ENCODE measurements at places on chromosomes 2 and 18.

GRCh38 chr18:51066273-51066672 is 36.3 kb downstream of the SMAD4 start:
- H3K36me3 ChIP-seq, result peaks cover 29% of the 10 kb centered on the region
- no peak for DNase-seq
- no peaks in the 10 kb centered on the region for H3K4me1 ChIP-seq
- H3K4me3 ChIP-seq, result no peak overlapping the region
- H3K27me3 ChIP-seq, result no peaks in the 10 kb centered on the region

DNA sequence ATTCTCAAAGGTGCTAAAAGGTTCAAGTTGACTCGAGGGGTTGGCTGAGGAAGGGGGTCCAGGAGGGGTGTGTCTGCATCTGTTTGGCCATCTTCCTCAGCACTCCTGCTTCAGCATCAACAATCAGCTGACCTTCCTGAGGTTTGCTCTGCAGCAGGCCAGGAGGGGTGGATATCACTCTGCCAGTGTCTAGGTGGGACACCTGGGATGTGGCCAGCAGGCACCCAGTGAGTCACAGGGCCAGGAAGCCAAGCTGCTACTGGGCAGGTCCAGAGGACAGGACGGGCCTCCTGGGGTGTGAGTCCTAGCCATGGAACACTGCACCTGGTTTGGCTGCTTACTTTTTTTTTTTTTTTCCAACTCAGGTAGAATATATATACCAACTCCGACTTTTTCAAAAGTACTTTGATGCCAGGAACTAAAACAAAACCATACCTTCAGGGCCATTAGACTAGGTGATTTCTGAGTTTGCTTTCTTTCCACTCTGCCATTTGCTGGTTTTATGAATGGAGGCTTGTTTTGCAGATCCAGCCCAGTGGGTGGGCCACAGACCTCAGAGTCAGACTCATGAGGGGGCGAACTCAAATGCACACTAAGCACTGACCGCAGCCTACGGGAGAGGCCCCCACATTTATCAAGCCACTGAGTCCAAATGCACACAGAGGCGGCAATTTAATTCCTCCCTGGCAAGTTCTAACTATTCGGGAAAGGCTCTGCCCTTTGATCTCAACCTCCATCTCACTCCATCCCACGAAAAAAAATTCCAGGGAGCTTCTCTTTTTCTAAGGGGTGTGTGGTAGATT is 76.0 kb downstream of the UXS1 start:
- no peak overlapping the region for H3K27ac ChIP-seq
- H3K27me3 ChIP-seq, result no peaks in the 10 kb centered on the region
- DNase-seq, result no peak
- peaks cover 11% of the 10 kb centered on the region for H3K4me1 ChIP-seq
- H3K36me3 ChIP-seq, result peaks cover 76% of the 10 kb centered on the region
- no peak overlapping the region for H3K4me3 ChIP-seq

GRCh38 chr18:58267493-58267892 is 223.5 kb downstream of the NEDD4L start:
- peaks cover 5% of the 10 kb centered on the region for H3K4me1 ChIP-seq
- H3K27ac ChIP-seq, result no peak overlapping the region
- no peaks in the 10 kb centered on the region for H3K36me3 ChIP-seq
- H3K27me3 ChIP-seq, result no peaks in the 10 kb centered on the region
- DNase-seq, result no peak

- H3K36me3 ChIP-seq, result no peaks in the 10 kb centered on the region
- no peak overlapping the region for H3K4me3 ChIP-seq
- no peaks in the 10 kb centered on the region for H3K4me1 ChIP-seq
- no peak overlapping the region for H3K27ac ChIP-seq
Observed at GRCh38 chr2:13114391-13114790, 397.7 kb downstream of the TRIB2 start.

DNA sequence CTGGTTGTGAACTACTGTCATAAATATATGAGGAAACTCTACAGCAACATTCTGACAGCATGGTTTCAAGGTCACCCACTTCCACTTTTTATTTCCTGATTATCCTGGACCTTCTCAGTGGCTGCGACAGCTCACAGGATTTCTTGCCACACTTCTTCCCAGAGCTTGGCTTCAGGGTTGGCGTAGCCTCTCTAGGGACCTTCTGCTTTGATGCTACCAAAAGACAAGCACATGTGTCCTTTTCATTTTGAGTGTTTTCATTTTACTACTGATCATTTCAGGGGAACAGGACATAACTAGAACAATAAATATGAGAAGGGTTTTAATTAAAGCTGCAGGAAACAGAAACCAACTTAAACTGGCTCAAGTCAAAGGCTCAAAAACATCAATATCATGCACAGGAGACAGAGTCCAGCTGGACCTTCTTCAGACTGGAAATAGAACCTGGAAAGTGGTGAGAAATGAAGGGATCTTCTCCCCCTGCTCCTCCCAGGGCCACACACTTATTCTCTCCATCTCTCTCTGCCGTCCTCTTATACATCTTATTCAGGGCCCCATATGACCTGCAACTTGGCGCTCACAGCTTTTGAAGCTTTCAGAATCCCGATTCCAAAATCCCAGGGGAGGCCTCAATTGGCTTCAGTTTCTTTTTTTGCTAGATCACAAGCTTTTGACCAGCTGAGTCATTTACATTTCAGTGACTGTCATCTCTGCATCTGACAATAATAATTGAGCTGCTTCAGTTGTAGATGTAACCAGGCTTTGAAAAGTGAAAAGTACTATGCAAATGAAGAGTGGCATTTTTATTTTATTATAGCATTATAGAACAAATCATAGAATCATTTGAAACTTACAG is 9.7 kb downstream of the VIT start:
- no peaks in the 10 kb centered on the region for H3K4me1 ChIP-seq
- DNase-seq, result no peak
- H3K27me3 ChIP-seq, result no peaks in the 10 kb centered on the region
- no peak overlapping the region for H3K27ac ChIP-seq
- no peak overlapping the region for H3K4me3 ChIP-seq
- no peaks in the 10 kb centered on the region for H3K36me3 ChIP-seq

GRCh38 chr2:205103699-205104098 is 558.4 kb downstream of the PARD3B start:
- H3K27me3 ChIP-seq, result no peaks in the 10 kb centered on the region
- H3K27ac ChIP-seq, result no peak overlapping the region
- no peaks in the 10 kb centered on the region for H3K36me3 ChIP-seq
- no peaks in the 10 kb centered on the region for H3K4me1 ChIP-seq

GRCh38 chr18:67417864-67418523 is 98.5 kb downstream of the DSEL start:
- H3K27ac ChIP-seq, result no peak overlapping the region
- peak; percentile 50 for DNase-seq
- H3K4me3 ChIP-seq, result peak overlapping the region; percentile 70
- H3K4me1 ChIP-seq, result no peaks in the 10 kb centered on the region
- H3K36me3 ChIP-seq, result no peaks in the 10 kb centered on the region
- no peaks in the 10 kb centered on the region for H3K27me3 ChIP-seq

DNA sequence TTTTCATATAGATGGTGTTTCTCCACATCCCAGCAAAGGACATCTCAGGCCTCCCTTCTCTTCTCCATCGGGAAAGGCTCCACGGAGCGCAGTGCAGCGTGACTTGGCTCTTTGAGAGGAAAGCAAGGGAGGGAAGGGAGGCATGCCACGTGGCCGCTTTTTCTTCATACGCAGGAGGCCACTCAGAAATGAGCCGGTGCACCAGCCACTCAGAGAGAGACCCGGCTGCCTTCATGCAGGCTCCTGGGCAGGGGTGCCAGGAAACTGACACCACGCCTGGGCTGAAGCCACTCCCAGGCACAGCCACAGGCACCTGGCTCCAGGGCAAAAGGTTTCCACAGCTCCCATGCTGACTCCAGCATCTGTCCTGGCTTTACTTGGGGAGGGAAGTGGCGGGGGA is 11.1 kb upstream of the LOXHD1 start:
- H3K4me3 ChIP-seq, result no peak overlapping the region
- no peak for DNase-seq
- no peak overlapping the region for H3K27ac ChIP-seq
- H3K36me3 ChIP-seq, result no peaks in the 10 kb centered on the region

GRCh38 chr2:9675415-9676351 is 44.9 kb upstream of the YWHAQ start:
- no peak overlapping the region for H3K27ac ChIP-seq
- no peaks in the 10 kb centered on the region for H3K27me3 ChIP-seq
- no peak overlapping the region for H3K4me3 ChIP-seq
- no peaks in the 10 kb centered on the region for H3K36me3 ChIP-seq

- DNase-seq, result no peak
- H3K27ac ChIP-seq, result no peak within 1 kb of the TSS
- peaks cover 10% of the 10 kb centered on the region for H3K4me1 ChIP-seq
- H3K4me3 ChIP-seq, result no peak within 1 kb of the TSS
- no peaks in the 10 kb centered on the region for H3K36me3 ChIP-seq
Observed at GRCh38 chr2:237590272-237591140, at the start of gene RAB17. Gene RAB17 (minus strand): TSS chr2:237590734. CDS start chr2:237586154, 4,580 bp downstream.

- DNase-seq, result no peak
- no peaks in the 10 kb centered on the region for H3K4me1 ChIP-seq
- H3K36me3 ChIP-seq, result no peaks in the 10 kb centered on the region
- H3K27me3 ChIP-seq, result no peaks in the 10 kb centered on the region
- H3K4me3 ChIP-seq, result no peak overlapping the region
Observed at GRCh38 chr2:163553601-163554000, 182.2 kb downstream of the FIGN start.

DNA sequence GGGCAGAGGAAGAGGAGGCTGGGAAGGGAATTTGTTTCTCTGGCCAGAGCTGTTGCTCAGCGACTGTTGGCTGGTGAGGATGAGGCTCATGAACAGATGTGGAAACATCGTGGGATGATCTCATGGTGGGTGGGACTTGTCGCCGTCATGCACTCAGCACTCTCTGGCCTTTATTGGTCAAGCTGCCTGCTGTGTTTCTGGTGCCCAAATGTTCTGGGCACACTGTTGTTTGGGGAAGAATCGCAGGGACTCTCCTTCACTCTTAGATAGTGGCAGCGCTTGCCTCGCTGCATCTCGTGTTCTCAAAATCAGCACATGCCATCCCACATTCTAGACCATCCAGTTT is 145.6 kb downstream of the AGAP1 start:
- DNase-seq, result no peak
- no peaks in the 10 kb centered on the region for H3K4me1 ChIP-seq
- H3K4me3 ChIP-seq, result no peak overlapping the region
- H3K36me3 ChIP-seq, result no peaks in the 10 kb centered on the region
- H3K27ac ChIP-seq, result no peak overlapping the region

DNA sequence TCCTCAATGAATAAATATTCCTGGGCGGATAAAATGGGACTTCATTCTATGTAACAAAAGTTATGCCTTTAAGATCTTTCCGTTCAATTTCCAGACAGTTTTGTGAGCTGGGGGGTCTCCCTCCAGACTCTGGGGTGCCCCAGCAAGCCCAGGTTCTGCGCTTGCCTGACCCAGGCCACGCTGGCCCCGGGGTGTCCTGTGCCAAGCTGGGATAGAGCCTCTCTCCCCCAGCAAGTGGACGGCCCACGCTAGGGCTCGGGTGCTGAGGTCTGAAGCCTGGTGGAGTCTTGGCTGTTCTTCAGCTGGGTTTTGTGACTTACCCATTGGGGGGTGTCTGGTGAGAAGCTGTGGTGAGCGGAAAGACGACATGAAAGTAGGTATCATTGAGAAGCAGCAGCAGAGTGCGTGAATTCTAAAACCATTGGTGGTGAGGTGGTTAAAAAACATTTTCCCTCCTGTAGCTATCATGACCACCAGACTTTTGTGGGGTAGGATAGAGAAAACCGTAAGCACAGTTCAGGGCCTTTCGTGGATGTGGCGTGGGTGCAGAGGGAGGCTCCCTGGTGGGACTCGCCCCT is 346.8 kb downstream of the ANAPC1 start:
- no peak overlapping the region for H3K27ac ChIP-seq
- no peak overlapping the region for H3K4me3 ChIP-seq
- no peaks in the 10 kb centered on the region for H3K36me3 ChIP-seq
- no peaks in the 10 kb centered on the region for H3K4me1 ChIP-seq
- no peaks in the 10 kb centered on the region for H3K27me3 ChIP-seq
- peak; percentile 7 for DNase-seq

DNA sequence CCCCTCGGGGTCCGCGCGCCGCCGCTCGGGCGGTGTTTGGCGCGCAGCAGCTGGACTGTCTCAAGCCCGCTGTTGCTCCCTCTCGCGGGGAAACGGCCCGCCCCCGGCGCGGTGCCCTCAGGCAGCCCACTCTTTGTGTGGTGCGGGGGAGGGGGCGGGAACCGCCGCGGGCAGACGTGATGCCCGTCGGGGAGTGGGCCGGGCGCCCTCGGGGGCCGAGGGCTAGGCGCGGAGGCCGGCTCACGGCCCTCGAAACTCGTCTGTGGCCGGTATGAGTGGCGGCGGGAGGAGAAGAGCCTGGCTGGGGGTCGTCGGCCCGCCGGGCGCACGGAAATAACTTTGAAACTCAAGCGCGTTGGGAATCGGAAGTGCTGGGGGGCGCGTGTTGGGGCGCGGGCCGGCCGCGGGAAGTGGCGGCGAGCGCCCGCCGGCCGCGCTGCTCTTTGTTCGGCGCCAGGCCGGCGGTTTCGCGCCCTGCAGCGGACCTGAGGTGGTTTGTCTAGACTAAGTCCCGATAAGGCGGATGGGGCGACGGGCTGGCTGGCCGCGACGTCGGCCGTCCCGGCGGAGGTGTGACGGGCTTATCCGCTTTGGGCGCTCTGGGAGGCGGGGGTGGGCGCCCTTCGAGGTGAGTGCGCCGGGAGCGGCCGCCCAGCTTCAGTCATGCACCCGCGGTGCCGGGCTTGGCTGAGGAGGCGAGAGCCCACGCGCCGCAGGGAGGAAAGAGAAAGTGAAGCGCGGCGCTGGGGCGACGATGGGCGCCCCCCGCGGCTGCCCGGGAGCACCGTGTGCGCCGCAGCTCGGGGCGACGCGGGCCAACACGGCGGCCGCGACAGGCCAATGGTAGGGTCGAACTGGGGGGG is 679 bp downstream of the PTMA start:
- DNase-seq, result peak; percentile 60
- no peaks in the 10 kb centered on the region for H3K27me3 ChIP-seq
- peaks cover 8% of the 10 kb centered on the region for H3K4me1 ChIP-seq

- no peaks in the 10 kb centered on the region for H3K36me3 ChIP-seq
- H3K4me1 ChIP-seq, result no peaks in the 10 kb centered on the region
- H3K27ac ChIP-seq, result no peak overlapping the region
- no peak for DNase-seq
Observed at GRCh38 chr2:11398750-11399437, 54.5 kb upstream of the ROCK2 start.

- no peak for DNase-seq
- no peak overlapping the region for H3K4me3 ChIP-seq
- H3K36me3 ChIP-seq, result no peaks in the 10 kb centered on the region
Observed at GRCh38 chr2:6353669-6354068, 512.0 kb downstream of the CMPK2 start.

DNA sequence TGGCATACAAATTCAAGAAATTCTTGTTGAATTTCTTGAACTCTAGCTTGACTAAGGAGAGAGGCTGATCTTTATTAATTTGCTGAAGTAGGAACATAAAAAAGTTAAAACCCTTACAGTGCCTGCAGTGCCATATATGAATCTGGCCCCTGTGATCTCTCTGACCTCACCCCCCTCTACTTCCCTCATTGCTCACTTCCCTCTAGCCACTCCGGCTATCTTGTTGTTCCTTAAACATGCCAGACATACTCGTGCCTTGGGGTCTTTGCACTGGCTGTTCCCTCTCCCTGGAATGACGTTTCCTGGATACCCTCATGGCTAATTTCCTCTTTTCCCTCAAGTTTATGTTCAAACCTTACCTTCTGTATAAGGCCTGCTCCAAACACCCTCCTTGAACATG is 246.3 kb upstream of the SIX2 start:
- no peak overlapping the region for H3K4me3 ChIP-seq
- no peaks in the 10 kb centered on the region for H3K27me3 ChIP-seq
- no peaks in the 10 kb centered on the region for H3K36me3 ChIP-seq
